ENCODE measurements at places on chromosomes 1 and 21.
A peak's percentile ranks its signal among the peaks of the same experiment; 100 is the strongest.

GRCh38 chr1:17632541-17633184 lies 93.2 kb downstream of the ARHGEF10L start:
- no peak for DNase-seq

DNA sequence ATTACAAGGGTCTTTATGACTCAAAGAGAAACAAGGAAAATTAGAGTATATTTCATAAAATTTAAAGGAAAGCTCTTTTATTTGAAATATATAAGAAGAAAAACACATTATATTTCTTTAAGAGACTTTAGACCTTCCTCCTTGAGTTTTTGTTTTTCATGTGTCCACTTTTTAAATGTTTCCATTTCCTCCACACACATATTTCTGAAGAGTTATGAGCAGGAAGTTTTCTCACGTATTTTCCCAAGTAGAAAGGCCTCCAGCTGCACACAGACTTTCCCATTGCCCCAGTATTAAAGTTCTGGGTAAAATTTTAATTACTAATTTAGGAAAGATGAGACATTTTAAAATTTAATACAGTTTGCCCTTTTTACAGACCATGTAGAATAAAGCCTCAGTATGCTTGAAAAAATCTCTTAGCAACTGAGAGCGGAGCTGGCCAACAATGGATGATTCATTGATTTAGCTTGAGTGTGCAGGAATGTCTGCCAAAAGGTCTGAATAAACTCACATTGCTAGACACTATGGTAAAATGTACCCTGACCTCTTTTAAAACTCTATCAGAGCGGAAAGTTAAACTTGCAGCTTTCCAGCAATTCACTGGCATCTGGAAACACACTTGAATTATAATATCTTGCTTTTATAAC lies 57.9 kb downstream of the DDAH1 start:
- DNase-seq, result no peak

- no peak for DNase-seq
Measured at GRCh38 chr1:48943393-48943792, 166.7 kb upstream of the BEND5 start.

- DNase-seq, result no peak
Measured at GRCh38 chr1:5941671-5942070, 50.6 kb downstream of the NPHP4 start.

- DNase-seq, result no peak
Measured at GRCh38 chr1:78240191-78240590, 194.4 kb downstream of the GIPC2 start.

DNA sequence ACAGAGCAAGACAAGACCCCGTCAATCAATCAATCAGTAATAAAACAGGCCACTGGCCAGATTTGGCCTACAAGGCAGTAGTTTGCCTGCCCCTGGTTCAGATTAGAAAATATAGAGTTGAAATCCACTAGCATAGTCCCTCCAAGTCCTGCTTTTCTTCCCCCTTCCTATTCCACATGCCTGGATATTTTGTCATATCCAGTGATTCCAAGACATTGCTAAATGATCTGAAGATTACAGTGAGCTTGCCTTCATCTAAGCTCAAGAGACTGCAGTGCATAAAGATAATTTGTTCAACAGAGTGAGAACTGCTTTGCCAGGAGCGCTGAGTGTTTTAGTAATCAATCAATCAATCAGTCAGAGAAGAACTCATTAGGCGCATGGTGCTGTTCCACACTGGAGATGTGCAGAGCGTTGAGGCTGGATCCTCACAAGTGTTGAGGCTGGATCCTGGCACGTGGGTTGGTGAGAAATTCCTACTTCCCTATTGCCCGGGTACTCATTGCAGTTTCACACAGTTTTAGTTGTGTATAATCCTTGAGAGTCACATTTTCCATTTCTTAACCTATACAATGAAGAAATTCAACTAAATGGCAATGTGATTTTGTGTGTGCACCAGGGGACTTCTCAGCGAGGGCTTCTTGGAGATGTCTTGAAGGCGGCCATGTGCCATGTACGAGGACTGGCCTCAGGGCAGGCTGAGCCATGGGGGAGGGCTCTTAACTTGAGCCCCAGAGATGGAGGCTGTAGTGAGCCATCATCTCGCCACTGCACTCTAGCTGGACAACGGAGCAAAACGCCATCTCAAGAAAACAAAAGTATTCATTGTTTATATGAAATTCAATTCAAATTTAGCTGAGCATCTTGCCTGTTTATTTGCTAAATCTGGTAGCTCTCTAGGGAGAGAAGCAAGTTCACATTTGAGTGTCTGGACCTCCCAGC lies 76.3 kb downstream of the TOMM20 start:
- no peak for DNase-seq

DNA sequence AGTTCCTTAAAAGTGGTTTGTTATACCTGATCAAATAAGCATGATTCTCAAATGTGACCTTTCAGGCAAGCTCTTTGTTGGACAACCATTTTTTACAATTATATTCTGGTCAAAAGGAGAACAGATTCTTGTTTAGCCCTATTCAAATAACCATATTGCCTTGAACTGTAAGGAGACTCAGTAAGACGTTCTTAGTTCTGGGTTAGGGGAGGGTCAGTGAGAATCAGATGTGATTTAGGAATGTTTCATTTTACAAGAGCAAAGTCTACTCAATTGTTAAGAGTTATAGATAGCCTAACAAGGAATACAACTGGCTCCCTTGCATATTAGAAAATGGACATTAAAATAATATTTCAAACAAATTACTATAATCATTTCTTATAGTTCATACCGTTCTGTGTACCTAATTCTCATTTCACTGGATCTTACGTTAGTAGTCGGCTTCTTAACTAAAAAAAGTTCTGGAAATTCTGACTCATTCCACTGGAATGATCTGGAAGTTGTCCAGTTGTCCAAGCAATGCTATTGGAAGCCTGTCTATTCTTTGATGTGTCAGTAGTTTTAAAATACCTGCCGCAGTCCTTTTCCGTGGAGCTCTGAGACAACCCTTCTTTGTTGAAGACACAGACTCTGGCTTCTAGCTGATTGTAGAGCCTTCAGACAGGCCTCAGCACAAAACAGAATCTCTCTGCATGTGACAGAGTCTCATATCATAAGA lies 88.8 kb downstream of the MAST2 start:
- no peak for DNase-seq

DNA sequence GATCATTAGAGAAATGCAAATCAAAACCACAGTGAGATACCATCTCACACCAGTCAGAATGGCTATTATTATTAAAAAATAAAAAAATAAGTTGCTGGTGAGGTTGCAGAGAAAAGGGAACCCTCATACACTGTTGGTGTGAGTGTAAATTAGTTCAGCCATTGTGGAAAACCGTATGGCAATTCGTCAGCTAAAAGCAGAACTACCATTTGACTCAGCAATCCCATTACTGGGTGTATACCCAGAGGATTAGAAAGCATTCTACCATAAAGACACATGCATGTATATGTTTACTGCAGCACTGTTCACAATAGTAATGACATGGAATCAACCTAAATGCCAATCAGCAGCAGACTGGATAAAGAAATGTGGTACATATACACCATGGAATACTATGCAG lies 42.2 kb downstream of the GIPC2 start:
- DNase-seq, result no peak

DNA sequence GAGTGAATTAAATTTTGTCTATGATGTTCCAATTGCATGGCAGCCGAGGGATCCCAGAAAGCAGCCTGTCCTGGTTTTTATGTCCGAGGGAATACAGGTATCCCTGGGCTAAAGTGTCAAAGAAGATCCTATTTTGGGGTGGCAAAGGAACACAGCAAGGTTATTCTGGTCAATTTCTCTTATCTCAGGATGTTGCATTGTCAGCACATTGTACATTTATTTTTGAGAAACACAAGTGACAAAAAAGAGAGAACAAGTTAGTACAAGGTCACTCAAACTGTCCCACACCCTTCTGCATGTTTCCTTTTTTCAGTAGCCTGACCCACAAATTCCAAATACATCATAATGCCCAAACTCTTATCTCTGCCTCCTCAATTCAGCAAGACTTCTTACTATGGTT lies 17.7 kb downstream of the RGS18 start:
- no peak for DNase-seq

DNA sequence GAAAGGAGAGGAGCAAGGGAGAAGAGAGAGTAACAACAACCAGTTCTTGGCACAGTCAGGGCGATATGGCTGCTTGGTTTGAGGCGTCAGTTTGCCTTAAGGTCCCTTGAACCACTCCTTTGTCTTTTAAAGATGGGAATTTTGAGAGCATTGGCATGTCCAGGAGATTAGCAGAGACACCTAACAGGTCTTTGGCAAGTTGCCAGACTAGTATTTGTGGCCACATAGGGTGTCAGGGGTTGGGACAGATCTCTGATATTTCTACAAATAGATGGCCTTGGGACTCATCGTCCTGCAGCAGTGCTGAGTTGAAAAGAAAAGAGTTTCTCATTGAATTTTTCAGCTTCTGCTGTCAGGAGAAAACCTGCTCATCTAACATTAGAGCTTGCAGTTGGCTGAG lies 55.3 kb upstream of the KCND3 start:
- DNase-seq, result no peak

GRCh38 chr1:6953216-6953615 lies 168.0 kb downstream of the CAMTA1 start:
- peak; percentile 40 for DNase-seq

DNA sequence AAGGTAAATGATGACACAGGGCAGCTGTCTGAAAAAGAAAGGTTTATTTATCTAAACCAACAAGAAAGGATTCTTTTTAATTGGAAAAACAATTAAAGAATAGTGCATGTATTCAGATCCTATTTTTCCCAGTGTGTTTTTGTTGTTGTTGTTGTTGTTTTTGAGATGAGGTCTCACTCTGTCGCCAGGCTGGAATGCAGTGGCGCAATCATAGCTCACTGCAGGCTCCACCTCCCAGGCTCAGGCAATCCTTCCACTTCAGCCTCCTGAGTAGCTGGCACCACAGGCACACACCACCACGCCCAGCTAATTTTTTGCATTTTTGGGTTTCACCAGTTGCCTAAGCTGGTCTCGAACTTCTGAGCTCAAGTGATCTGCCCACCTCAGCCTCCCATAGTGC lies 22.1 kb downstream of the NEK2 start:
- DNase-seq, result no peak

DNA sequence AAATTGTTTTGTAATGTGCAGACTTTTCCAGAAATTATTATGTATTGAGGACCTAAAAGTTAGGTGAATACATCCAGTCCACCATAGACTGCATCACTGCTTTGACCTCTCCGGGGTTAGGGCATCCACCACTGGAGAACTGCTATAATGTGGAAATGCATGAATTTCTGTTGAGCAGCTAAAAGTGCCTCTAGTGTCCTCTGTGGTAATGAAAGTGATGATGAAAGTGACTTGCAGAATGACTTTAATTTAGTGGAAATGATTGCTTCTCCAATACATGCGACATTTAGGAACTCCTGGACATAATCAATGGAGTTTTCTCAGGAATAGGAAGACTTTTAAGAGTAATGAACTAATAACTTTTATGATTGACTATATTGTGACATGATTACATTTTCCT lies 170.8 kb downstream of the LBR start:
- no peak for DNase-seq

GRCh38 chr1:119472080-119472818 lies 34.8 kb upstream of the HSD3B1 start:
- DNase-seq, result no peak

DNA sequence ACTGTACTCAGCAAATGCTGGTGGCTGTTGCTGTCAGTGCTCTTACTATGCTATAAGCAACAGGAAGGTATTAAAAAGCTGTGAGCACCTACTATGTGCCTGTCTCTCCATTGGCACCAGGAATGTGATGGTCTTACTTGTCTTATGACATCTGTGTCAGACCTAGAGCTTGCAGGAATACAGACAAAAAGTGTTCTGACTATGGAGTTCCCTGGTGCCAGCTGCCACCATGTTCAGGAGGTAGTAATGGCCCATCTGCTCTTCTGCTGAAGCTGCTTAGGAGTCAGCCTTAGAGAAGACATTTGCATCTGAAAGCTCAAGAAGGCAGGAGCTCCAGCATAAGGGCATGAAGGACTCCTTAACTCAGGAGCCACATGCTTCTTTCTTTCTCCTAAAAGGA lies 52.3 kb downstream of the MAB21L3 start:
- peak; percentile 15 for DNase-seq

DNA sequence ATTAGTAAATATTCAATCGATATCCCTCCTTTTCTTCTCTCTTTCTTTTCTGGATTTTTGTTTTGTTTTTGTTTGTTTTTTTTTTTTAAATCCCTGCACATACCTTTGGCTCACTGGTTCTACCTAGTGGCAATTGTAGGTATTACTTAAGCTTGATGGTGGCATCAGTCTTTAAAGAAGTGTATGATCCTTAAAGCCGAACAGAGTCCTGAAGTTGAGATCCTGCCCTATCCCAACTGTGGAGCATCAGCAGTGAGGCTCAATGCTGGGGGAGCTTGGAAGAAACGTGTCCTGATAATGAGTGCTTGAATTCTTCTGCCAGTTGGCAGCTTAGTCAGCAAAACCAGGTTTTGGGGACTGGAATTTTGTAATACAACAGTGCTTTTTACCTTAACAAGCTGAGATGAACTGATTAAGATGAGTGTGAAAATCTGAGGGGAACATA lies 60.8 kb downstream of the FASLG start:
- DNase-seq, result no peak

DNA sequence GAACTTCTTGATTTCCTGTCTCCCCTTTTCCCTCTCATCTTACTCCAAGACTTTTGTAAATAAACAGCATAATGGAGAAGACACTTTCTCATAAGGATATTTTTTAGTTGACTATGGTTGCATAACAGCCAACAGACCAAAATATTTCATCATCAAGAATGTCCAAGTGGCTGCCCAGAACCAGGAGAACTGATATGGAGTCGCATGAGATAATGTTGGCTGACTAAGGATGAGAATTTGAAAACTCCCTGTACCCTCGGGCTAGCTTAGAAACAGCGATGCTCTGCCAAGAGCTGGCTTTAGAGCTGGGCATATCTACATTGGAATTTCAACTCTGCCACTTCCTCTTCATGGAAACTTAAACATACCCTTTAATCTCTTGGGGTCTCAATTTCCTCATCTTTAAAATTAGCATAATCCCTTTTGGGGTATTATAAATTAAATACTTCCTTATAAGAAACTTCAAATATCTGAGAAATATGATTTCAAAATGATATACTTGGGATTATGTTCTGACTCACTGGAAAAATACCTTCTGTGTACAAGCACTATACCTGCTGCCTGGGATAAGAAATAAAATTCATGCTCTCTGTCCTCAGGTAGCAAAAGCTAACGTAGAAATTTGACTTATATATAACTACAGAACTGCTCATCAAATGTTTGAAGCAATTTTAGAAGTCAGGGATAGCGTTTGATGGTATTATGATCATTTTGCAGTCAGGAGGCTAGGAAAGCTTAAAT lies 777.3 kb downstream of the LTN1 start:
- DNase-seq, result no peak

- no peak for DNase-seq
Measured at GRCh38 chr1:217431395-217431794, 199.5 kb downstream of the GPATCH2 start.

GRCh38 chr1:116298746-116299145 lies 74.3 kb upstream of the ATP1A1 start:
- no peak for DNase-seq

GRCh38 chr1:46427541-46427940 lies 33.4 kb downstream of the FAAH start:
- DNase-seq, result no peak

GRCh38 chr1:22104865-22105437 lies 37.9 kb downstream of the WNT4 start:
- no peak for DNase-seq

- DNase-seq, result no peak
Measured at GRCh38 chr21:44282370-44282769, 3.3 kb upstream of the AIRE start.

All from ecto neural progenitor cell (in vitro differentiated cells).